Smooth muscle cell of trachea (primary cell): ENCODE measurements at places on chromosomes 1 and 21. TPM values are rescaled to one million over a fixed set of nuclear protein-coding genes. Genes with fewer than 3 reads are reported as not detected.

The MYBPHL gene
- total RNA-seq: not detected in 2 replicates

The GPR153 gene
- total RNA-seq: 6.4 and 26.5 TPM in 2 replicates

The OR2L13 gene
- total RNA-seq: not detected in 2 replicates

The PDE9A gene
- total RNA-seq: 0.15 and 0.50 TPM in 2 replicates

The DMBX1 gene
- total RNA-seq: not detected in 2 replicates

The SELENOF gene
- 199 and 251 TPM in 2 replicates for total RNA-seq

The MTX1 gene
- 44.3 and 56.6 TPM in 2 replicates for total RNA-seq

The SASS6 gene
- total RNA-seq: 0.83 and 3.6 TPM in 2 replicates

The MAP3K6 gene
- total RNA-seq: 22.5 and 24.6 TPM in 2 replicates

The VWA5B1 gene
- total RNA-seq: not detected in 2 replicates

The GJA9 gene
- total RNA-seq: under 0.01 TPM in 1 of 2 replicates, not detected in the other

The OR10J1 gene
- total RNA-seq: not detected in 2 replicates

The FDPS gene
- total RNA-seq: 136 and 347 TPM in 2 replicates

The LCE1B gene
- total RNA-seq: not detected in 2 replicates

The PKLR gene
- total RNA-seq: under 0.01 TPM in 1 of 2 replicates, not detected in the other

The USP21 gene
- 10.9 and 12.6 TPM in 2 replicates for total RNA-seq

The DDI2 gene
- total RNA-seq: 14.5 and 19.0 TPM in 2 replicates

The SPATA6 gene
- 5.8 and 8.9 TPM in 2 replicates for total RNA-seq

The LDLRAD1 gene
- total RNA-seq: not detected in 2 replicates

The CHI3L1 gene
- total RNA-seq: 14.8 and 26.0 TPM in 2 replicates

The RCSD1 gene
- total RNA-seq: 0.17 and 0.87 TPM in 2 replicates

The LCE1E gene
- total RNA-seq: not detected in 2 replicates

The HRNR gene
- total RNA-seq: not detected in 2 replicates

The ELF3 gene
- under 0.01 and 1.2 TPM in 2 replicates for total RNA-seq

The ERRFI1 gene
- 11.5 and 19.5 TPM in 2 replicates for total RNA-seq

The PRMT6 gene
- 16.7 and 17.5 TPM in 2 replicates for total RNA-seq

The IL20 gene
- not detected in 2 replicates for total RNA-seq

The STIL gene
- total RNA-seq: 2.6 and 11.2 TPM in 2 replicates

The C1orf185 gene
- not detected in 2 replicates for total RNA-seq

The IFNAR1 gene
- total RNA-seq: 23.9 and 27.5 TPM in 2 replicates

The KCNN3 gene
- total RNA-seq: under 0.01 TPM in 2 replicates

The PTGFR gene
- total RNA-seq: 68.3 and 86.8 TPM in 2 replicates

The OR2L2 gene
- total RNA-seq: under 0.01 TPM in 1 of 2 replicates, not detected in the other

The TYW3 gene
- total RNA-seq: 13.9 and 18.0 TPM in 2 replicates

The RAVER2 gene
- total RNA-seq: 4.6 and 8.1 TPM in 2 replicates

The CD2 gene
- total RNA-seq: under 0.01 TPM in 1 of 2 replicates, not detected in the other

The DLGAP3 gene
- total RNA-seq: 0.17 TPM in 1 of 2 replicates, not detected in the other

The CSF3R gene
- total RNA-seq: under 0.01 TPM in 1 of 2 replicates, not detected in the other

The DCST1 gene
- not detected in 2 replicates for total RNA-seq

The SLC6A17 gene
- 0.29 and 0.33 TPM in 2 replicates for total RNA-seq

The HES3 gene
- total RNA-seq: not detected in 2 replicates

The ANKRD34A gene
- total RNA-seq: 0.50 and 0.73 TPM in 2 replicates

The PLA2G2D gene
- total RNA-seq: not detected in 2 replicates

The OR2T3 gene
- total RNA-seq: not detected in 2 replicates

The AMY2A gene
- not detected in 2 replicates for total RNA-seq

The NUP210L gene
- total RNA-seq: 0.15 and 0.17 TPM in 2 replicates

The FAM177B gene
- not detected in 2 replicates for total RNA-seq

The NR1I3 gene
- total RNA-seq: not detected in 2 replicates

The IL19 gene
- total RNA-seq: not detected in 2 replicates

The OVAAL gene
- not detected in 2 replicates for total RNA-seq

The NEGR1 gene
- 3.6 and 7.7 TPM in 2 replicates for total RNA-seq

The TMEM125 gene
- total RNA-seq: not detected in 2 replicates

The AMY1C gene
- total RNA-seq: not detected in 2 replicates

The KCNA3 gene
- 0.73 and 3.5 TPM in 2 replicates for total RNA-seq

The WNT2B gene
- total RNA-seq: 3.2 and 9.9 TPM in 2 replicates

The COQ8A gene
- total RNA-seq: 12.8 and 22.3 TPM in 2 replicates

The PROK1 gene
- total RNA-seq: not detected in 2 replicates
